Fibroblast of the aortic adventitia (primary cell): ENCODE measurements at places on chromosomes 3 and 15. TPM values are rescaled to one million over a fixed set of nuclear protein-coding genes. Genes with fewer than 3 reads are reported as not detected.
A peak's percentile ranks its signal among the peaks of the same experiment; 100 is the strongest.

GRCh38 chr3:142889212-142890014, 530 bp upstream of the PCOLCE2 start:
- no peak for DNase-seq

DNA sequence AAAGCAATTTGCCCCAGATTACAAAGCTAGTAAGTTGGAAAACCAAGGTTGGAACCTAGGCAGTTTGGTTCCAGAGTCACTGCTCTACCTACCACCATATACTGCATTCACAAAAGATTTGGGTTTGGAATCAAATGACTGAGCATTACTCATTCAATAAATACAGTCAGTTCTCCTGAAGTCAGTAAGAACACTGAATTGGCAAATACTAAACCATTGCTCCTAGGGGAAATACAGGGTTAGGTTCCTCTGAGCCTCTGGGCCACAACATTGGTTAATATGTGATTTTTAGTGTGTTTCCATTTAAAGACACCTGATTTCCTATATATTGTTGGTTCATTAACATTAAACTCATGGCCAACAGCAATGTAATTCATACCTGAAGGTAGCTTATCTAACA, 2.1 kb upstream of the EIF5A2 start:
- no peak for DNase-seq

Gene PLA2G4F
- total RNA-seq: not detected in 2 replicates

Gene GPR149
- not detected in 2 replicates for total RNA-seq

DNA sequence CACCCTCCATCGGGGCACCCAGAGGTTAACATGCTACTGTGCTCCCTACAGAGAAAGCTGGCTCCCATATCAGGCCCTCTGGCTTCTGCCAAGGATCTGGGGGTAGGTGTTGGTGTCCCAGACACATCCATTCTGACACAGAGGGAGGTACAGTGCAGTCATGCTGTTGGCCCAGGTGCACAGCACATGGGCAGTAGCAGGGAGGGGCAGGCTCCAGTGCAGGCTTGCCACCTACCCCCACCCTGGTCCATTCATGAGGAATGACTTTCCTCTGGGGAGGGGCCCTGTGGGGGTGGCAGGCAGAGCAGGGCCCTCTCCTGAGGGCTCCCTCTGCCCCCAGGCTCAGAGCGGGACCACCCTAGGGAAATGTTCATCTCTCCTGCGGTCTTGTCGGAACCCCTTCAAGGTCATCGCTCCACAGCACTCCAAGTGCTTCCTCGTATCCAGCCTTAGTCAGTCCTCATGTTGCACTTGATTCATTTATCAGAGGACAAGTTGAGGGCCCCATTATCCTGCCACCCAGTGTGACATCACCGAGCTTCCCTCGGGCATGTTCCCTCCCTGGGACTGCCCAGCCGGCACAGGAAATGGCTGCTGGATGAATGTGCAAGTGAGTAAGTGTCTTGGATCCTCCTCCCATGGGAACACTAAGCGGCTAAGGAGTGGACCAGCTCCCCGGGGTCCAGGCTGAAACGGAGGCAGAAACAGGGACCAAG, 10.0 kb downstream of the DUSP7 start:
- DNase-seq: peak; percentile 93

DNA sequence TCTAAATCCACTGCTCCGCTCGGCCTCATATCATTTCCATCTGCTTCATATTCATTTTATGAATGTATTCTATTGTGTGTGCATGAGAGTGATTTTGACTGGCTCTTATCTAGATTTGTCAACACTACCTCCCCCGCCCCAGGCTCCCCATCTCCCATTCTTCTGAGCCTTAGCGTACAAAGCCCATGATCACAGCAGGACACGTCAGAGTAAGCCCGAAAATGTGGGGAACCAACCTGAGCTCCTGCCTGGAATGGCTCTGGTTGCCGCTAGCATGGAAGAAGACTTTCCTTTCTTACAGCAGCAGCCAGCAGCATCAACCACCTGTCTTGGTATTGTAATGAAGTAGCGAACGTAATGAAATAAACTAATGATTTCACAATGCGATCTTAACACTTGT, 61.4 kb downstream of the GABRB3 start:
- no peak for DNase-seq

DNA sequence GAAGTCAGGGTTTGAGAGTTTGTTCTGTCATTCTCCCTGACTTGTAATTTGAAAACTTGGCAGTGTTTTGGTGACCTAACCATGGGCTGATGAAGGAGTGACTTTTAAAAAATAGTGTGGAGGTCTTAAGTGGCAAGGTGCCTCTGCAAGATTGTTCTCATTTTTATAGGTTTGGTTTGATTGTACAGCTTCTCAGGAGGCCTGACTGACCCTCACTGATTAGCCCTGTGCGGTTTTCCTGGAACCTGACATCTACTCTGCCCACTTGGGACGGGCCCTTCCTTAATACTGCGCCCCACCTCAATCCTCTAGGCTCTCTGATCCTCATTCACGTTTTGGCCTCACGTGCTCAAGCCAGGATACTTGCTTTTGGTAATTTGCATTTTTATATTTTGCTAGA, 2.8 kb downstream of the UBE2E1 start:
- DNase-seq: no peak

DNA sequence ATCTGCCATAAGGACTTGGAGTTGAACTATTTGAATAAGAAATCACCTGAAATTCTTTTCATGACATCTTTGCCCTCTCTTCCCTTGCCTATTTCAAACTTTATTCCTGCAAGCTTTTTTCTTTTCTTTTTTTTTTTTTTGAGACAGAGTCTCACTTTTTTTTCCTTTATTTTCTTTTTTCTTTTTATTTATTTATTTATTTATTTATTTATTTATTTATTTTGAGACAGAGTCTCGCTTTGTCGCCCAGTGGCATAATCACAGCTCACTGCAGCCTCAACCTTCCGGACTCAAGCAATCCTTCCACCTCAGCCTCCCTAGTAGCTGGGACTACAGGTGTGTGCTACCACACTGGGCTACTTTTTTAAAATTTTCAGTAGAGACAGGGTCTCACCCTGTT, 369.3 kb upstream of the ATP11B start:
- no peak for DNase-seq

DNA sequence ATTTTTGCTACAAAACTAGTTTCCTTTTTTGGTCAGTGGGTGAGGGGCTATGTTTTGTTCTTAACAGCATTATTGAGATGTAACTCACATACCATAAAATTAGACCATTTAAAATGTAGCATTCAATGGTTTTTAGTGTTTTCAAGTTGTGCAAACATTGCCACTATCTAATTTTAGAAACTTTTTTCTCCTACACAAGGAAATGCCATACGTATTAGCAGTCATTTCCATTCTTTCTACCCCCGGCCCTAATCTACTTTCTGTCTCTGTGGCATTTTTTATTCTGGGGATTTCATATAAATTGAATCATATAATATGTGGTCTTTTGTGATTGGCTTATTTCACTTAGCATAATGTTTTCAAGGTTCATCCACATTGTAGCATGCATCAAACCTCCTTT, 55.0 kb upstream of the TIPARP start:
- DNase-seq: peak; percentile 60

GRCh38 chr15:83292317-83292716, 7.9 kb upstream of the BNC1 start:
- peak; percentile 36 for DNase-seq

- peak; percentile 97 for DNase-seq
Measured at GRCh38 chr3:35932995-35933394, 293.7 kb downstream of the ARPP21 start.

DNA sequence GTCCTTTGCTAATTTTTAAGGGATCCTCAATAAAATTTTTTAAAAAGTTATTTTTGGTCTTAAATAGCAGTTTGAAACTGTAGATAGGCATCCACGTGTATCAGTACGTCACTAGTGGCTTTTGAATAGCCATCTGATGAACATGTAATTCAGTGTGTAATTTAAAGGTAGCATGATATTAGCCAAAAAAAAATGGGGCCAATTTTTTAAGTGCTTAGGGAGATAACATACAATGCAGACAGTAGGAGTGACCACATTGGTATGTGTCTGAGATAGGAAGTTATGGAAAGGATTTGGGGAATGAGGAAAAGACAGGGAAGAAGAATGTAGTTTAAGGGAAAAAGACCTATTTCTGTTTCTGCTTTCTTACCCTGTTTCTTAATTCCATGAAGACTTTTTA, 2.5 kb downstream of the AP4E1 start:
- peak; percentile 96 for DNase-seq

DNA sequence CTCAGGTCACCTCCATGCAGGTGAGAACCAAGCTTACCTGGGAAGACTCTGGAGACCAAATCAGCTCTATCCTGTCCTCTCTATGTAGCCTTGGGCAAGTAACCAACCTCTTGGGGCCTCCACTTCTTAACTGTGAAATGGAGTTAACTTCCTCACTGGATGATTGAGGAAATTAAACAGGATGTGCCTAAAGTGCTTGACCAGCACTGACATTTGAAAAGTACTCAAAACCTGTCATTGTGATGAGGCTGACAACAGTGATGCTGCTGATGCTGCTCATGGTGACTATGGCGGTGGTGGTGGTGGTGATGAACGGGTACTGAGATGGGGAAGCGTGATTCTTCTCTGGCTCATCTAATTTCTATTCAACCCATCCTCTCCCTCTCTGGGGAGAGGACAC, 22.3 kb downstream of the VIPR1 start:
- no peak for DNase-seq

GRCh38 chr3:102460579-102460978, 25.8 kb downstream of the ZPLD1 start:
- no peak for DNase-seq

DNA sequence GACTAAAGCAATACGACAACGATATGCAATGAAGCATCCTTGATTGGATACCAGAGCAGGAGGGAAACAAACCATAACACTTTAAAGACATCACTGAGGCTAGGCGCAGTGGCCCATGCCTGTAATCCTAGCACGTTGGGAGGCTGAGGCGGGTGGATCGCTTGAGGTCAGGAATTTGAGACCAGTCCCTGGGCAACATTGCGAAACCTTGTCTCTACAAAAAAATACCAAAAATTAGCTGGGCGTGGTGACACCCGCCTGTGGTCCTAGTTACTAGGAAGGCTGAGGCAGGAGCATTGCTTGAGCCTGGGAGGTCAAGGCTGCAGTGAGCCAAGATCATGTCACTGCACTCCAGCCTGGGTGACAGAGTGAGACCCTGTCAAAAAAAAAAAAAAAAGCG, 33.9 kb upstream of the BHLHE40 start:
- DNase-seq: no peak

- no peak for DNase-seq
Measured at GRCh38 chr3:188335656-188336055, 181.7 kb downstream of the LPP start.

- DNase-seq: no peak
Measured at GRCh38 chr15:67564968-67565345, 22.5 kb downstream of the MAP2K5 start.

- DNase-seq: no peak
Measured at GRCh38 chr15:69059557-69059943, 45.1 kb downstream of the NOX5 start.

DNA sequence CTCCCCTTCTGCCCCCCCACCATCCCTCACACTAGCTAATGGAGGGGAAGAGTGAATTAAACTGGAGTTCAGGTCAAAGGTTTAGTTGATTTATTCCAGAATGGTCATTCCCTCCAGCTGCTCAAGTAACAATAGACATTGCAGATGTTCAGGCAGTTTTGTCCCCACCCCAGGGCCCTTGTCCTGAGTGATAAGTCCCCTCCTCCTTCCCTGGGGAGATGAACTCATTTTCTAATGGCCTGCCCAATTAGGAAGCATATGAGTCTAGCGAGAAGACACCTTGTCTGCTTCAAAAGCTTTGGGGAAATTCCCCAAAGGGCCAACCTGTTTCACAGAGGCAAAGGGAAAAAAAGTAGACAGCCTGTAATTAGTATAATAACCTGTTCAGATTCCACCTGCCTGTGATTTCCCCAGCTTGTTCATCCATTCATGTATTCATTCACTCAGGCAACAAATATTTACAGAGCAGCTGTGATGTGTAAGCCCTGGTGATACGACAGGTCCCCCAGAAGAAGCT, 165.3 kb downstream of the SHQ1 start:
- DNase-seq: no peak

GRCh38 chr3:64621275-64621674, 66.5 kb downstream of the ADAMTS9 start:
- DNase-seq: no peak

DNA sequence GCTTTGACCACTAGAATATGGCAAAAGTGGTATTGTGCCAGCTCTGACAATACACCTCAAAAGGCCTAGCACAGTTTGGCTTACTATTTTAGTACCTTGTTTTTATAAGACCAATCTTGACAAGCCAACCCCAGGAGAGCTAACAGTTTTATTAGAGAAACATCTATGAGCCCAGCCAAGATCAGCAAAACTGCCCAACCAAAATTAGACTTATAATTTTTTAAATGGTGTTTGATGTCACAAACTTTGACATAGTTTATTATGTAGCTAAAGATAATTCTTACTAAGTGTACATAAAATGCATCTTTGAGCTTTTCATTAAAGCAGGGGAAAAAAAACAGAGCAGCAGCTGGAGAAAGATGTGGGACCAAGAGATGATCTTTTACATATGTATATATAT, 537.5 kb downstream of the ZPLD1 start:
- no peak for DNase-seq

DNA sequence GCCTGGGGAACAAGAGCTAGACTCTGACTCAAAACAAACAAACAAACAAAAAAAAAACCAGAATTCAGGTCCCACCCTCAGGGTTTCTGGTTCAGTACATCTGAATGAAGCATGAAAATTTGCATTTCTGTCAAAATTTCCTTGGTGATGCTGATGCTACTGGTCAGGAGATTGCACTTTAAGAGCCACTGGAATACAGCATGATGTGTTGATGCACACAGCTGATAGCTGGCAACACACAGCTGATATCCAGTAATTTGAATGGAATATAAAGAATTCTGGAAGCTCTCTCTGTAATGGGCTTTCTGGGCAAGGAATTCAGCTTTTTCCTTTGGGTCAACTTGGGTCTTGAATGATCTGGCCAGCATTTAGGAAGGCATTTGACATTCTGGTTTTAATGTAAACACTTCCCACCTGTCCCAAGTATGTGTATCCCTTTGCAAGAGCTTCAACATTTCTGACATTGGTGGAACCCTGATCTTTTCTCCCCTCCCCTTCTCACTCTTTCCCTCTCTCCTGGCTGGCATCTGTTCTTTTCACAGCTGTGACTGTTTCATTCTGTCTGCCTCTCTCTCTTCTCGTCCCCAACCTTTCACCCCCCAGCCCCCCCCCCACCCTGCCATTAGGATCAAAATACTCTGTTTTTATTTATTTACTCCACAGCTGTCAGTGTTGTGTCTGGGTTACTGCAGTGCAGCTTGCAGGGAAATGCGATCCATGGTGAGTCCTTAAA, 189.5 kb downstream of the TPRG1 start:
- DNase-seq: peak; percentile 57

DNA sequence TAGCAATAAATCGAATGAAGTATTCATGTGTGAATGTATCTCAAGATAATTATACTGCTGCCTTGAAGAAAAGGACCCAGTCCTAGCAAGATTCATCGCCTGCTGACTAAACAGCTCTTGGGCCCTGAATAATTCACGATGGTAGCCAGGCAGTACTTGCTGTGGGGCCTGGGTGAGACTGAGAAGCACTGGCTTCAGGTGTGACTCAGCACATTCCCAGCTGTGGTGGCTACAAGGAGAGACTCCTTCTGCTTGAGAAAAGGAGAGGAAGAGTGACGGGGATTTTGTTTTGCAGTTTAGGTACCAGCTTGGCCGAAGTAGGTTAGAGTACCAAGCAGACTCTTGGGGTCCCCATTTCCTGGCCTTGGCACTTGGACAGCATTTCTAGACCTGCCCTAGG, 47.6 kb upstream of the CD200R1L start:
- peak; percentile 22 for DNase-seq
